ENCODE measurements at places on chromosomes 13 and 19. TPM values are rescaled to one million over a fixed set of nuclear protein-coding genes. Genes with fewer than 3 reads are reported as not detected.

- DNase-seq: no peak
These were observed 27.0 kb upstream of the MIER2 start for GRCh38 chr19:371501-372168.

RASGRP4 gene
- not detected for total RNA-seq

DNA sequence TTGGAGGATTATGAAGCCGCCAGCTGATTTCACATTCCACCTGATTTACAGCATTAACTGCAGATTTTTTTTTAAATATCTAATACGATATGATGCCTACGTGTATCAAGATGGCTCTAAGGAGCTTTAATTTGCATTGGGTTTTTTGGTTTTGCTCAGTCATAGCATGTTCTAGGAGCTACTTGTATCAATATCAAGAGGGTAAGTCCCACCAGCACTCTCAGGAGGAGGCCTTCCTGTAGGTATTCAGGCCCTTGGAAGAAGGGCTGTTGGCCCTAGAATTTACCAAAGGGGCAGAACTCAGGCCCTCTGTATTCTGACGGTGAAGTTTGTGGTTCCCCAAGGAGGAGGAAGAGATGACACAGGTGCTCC lies 97.2 kb upstream of the IPO5 start:
- no peak for DNase-seq

- DNase-seq: no peak
These were observed 242.7 kb upstream of the IPO5 start for GRCh38 chr13:97710797-97711196.

DNA sequence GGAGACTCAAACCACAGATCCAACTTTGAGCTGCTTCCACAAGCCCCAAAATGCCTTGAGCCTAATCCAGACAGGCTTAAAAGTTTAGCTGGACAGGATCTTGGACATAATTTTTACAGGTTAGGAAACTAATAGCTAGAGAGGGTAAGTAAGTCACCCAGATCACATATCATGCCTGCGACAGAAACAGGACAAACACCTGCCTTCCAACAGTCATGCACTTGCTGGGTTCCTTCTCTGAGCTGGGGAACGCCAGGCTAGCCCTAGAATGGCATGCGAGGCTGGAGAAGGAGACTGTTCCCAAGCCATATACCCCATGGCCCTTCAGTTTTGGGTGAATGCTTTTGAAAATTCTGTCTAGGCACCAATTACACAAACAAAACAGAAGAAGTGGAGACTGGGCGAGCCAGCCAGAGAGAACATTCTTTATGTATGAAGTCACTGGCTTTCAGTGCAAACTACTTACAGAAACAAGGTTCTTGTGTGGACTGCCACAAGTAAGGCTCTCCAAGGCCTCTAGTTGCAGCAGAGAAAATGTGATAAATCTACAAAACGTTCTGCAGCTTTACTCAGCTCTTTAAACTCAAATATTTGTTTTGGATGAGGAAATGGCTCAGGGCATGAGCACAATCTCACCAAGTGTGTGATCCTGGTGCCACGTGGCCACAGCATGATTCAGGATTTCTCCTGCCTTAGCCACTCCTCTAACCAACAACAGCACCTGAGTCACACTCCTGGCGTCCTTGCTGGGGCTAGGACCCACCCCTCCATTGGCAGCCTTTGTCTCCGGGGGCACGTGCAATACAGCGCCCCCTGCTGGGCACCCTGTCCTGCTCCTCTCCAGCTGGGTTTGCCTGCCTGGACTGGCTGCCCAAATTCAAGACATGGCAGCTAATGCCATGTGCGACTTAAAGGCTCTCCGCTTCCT lies 73.4 kb upstream of the UBL3 start:
- peak; percentile 95 for DNase-seq

PSG6 gene
- total RNA-seq: 0.89 TPM

ZNF667 gene
- 4.5 TPM for total RNA-seq

RNU6-9 gene
- total RNA-seq: not detected

C13orf46 gene
- total RNA-seq: 0.10 TPM

CDC37 gene
- total RNA-seq: 109 TPM

DNA sequence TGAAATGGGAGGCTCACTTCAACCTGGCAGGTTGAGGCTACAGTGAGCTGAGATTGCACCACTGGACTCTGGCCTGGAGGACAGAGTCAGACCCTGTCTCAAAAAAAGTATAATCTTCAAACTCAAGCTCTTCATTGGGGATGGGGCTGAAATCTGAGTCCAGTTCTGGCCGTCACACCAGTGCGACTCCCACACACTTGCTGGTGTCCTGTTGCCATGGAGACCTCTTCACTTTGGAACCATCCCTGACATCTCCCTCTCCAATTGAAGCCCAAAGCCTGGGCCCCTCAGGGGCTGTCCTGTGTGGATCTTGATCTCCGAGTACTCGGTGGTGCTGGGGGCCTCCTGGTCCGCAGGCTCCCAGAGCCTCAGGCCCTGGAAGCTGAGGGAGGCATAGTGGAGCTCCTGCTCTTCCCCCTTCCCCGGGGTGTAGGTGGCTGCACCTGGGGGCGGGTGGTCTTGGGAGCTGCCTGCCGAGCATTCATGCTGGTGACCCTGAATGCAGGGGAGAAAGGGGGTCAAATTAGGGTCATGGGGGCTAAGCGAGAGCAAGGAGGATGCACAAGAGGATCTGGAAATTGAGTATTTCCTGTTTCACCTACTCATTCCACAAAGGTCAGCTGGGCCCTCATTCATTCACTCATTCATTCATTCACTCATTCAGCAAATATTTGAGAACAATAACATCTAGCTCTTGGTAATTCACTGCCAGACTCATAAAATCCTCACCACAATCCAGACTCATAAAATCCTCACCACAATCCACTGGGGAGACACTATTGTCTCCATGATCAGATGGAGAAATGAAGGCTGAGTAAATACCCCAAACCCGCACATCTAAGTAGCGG lies 11.0 kb downstream of the SIGLEC11 start:
- peak; percentile 40 for DNase-seq

DNA sequence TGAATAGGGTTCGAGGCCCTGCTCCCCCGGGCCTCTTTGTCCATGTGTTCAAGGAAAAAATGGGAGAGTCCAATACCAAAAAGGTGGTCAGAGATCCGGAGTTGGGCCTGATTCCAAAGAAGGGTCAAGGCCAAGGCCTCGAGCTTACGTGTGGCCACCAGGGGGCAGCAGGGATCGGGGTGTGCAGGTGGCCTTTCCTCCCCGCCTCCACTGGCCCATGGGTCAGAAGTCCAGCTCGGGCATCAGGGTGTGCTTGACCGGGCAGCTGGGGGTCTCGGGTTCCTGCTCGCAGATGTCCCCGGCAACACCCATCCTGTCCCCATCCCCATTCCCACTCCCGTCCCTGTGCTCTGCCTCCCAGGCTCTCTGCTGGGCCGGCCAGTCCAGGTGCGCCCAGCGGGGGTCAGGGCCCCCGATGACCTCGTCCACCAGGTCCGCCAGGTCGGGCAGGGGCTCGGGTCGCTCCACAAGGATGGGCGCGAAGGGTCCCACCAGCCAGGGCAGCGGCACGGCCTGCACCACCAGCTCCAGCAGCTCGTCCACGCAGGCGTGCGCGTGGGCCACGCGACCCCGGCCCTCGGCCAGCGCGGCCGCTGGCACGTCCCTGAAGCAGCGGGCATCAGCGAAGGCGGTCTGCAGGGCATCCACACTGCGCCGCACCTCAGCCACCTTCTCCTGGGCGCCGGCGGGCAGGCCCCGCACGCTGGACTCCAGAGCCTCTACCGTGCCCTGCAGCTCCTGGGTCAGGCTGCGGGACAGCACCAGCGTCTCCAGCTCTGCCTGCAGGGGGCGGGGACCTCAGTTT lies 5.2 kb upstream of the PLIN4 start:
- DNase-seq: peak; percentile 40

- peak; percentile 20 for DNase-seq
These were observed 2.1 kb upstream of the SIGLEC8 start for GRCh38 chr19:51460164-51460992.

ELSPBP1 gene
- total RNA-seq: 24.4 TPM

- DNase-seq: no peak
These were observed 2.4 kb downstream of the KANK2 start for GRCh38 chr19:11194656-11195558.

ZNF738 gene
- 13.8 TPM for total RNA-seq

NLRP5 gene
- not detected for total RNA-seq

- DNase-seq: no peak
These were observed 1695.7 kb upstream of the SPRY2 start for GRCh38 chr13:82036602-82037001.

GRCh38 chr13:97921176-97921816 lies 32.2 kb upstream of the IPO5 start:
- DNase-seq: no peak

DNA sequence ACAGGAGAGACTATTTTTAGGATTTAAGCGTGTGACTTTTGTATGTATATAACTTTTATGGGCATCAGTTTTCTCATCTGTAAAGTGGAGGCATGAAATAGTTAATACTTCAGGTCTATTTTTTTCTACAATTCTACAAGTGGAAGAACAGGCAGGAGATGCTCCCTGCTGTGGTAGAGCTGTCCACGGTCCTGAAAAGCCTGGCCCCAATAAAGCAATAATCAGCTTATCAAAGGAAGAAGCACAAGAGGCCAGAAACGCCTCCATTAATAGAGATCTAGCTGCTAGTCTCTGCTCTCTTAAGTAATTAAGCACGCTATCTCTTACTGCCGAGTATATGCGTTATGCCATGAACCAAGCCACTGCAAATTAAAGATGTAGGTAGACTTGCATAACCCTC lies 28.0 kb upstream of the WASF3 start:
- DNase-seq: peak; percentile 49

JAK3 gene
- 0.39 TPM for total RNA-seq

GAPDHS gene
- not detected for total RNA-seq

- peak; percentile 49 for DNase-seq
These were observed 3.0 kb downstream of the PPP6R1 start for GRCh38 chr19:55255618-55256423.

GGACT gene
- not detected for total RNA-seq

DNA sequence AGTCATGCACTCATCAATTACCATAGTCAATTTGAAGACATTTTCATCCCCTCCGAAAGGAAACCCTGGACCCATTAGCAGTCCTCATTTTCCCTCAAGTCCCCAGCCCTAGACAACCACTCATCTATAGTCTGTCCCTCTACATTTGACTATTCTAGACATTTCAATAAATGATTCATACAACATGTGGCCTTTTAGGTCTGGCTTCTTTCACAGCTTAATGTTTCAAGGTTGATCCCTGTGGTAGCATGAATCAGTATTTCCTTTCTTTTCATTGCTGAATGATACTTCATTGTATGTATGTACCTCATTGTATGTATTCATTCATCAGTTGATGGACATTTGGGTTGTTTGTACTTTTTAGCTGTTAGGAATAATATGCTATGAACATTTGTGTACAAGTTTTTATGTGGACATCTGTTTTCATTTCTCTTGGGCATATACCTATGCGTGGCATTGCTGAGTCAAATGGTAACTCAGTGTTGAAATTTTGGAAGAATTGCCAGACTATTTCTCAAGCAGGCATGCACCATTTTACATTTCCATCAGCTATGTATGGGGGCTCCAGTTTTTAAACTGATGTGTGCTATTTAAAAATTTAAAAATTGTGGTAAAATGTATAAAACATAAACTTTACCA lies 18.4 kb downstream of the SPATA13 start:
- DNase-seq: peak; percentile 31

KLK6 gene
- total RNA-seq: 0.74 TPM

Data from M059J (cell line).